CD4-positive, alpha-beta T cell treated with Interleukin-12 subunit alpha and Interleukin-12 subunit beta, for 1 hour (primary cell): ENCODE measurements at places on chromosomes 6 and 20.
A peak's percentile ranks its signal among the peaks of the same experiment; 100 is the strongest.

- DNase-seq, result no peak
These were observed 196.9 kb downstream of the DST start for GRCh38 chr6:56445818-56446217.

DNA sequence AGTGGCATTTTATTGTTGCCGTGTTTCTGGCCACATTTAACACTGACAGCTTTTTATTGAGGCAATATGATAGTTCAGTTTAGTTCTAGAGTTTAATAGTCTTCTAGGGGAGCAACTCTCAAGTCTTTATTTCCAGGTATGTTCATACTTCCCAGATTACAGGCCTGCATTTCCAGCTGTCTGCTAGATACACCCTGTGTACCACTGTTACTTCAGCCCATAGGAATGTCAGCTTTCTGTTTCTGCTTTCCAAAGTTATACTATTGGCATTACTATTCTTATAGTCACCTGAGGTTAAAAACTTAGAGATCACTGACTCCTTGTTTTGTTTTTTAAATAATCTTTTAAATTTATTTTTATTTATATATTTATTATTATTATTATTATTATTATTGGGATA is 7.6 kb downstream of the ZNF451 start:
- DNase-seq, result no peak

DNA sequence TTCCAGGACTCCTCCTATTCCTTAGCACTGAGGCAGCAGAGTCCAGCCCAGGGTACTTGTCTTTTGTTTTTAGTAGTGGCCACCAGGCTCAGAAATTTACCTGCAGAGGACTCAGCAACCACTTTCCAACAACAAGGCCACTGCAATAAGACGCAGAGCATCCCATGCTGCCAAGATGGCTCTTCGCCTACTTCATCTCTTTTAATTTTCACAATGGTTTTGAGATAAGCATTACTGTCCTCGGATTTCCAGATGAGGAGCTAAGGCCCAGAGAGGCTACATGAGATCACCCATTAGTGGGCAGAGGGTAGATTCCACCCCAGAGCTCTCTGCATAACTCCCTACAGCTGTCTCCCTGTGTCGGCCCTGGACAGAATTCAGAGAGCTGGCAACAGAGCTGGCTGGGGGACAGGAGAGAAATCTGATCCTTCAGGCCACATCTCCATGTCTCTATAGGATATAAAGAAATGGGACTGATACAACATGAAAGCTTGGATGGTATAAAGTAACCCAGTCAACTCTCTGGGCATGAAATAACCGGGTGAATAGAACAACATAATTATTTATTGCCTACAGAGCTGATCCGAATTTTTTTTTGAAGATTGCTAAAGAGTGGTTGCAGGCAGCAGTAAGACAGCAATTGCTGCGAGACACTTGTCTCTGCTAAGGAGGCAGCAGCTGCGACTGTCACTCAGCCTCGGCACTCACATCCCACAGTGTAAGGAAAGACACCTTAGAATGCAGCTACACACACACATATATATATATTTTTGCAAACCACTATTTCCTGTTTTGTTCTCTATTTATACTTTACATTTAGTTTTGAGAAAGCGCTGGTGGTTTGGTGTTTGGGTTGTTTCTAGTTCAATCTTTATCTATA is 37.2 kb downstream of the SCML4 start:
- peak; percentile 60 for DNase-seq

- DNase-seq, result no peak
These were observed 11.9 kb upstream of the NSFL1C start for GRCh38 chr20:1478566-1478965.

DNA sequence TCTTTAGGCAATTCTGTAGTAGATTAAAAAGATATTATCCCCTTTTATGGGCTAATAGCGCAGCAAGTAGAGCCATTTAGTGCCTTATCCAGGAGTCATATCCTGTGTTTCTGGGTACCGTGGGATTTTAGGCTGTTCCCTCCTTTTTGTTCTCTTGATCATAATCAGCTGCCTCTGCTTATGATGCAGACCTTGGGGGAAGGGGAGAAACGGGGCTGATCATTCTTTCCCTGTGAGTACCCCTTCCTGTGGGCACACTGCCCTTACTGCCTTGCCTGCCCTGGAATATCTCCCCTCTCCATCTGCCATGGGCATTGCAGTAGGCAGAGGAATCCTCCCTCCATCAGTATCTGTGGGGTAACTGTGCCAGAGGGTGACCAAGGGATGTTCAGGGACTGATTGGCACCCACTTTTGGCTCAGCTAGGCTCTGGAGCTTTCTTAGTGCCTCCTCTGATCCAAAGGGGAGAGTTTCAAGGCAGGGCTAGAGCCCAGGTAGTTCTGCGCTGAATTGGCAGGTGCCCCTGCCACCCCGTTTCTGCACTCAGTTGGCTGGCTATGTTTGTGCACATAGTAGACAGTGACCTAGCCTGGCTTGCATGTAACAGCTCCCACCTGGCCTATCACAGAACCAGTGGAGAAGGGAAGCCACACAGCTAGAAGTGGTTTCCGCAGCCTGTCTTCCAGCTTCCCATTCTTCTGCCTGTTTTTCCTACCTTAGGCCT is 103.3 kb downstream of the FIG4 start:
- DNase-seq, result no peak

DNA sequence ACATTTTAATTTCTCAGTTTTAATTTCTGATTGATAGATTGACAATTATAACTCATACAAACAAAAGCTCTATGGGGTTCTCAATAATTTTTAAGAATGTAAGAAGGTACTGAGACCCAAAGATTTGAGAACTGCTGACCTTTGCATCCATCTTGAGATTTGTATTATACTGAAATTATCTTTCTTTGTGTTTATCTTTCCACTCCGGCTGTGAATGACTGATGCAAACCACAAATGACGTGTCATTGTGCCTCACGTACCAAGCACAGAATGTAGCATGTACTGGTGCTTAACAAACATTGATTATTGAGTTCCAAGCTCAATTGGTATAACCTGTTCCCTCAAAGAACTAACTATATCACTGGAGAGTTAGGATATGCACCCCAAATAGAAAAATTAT is 152.1 kb upstream of the SMLR1 start:
- peak; percentile 10 for DNase-seq

DNA sequence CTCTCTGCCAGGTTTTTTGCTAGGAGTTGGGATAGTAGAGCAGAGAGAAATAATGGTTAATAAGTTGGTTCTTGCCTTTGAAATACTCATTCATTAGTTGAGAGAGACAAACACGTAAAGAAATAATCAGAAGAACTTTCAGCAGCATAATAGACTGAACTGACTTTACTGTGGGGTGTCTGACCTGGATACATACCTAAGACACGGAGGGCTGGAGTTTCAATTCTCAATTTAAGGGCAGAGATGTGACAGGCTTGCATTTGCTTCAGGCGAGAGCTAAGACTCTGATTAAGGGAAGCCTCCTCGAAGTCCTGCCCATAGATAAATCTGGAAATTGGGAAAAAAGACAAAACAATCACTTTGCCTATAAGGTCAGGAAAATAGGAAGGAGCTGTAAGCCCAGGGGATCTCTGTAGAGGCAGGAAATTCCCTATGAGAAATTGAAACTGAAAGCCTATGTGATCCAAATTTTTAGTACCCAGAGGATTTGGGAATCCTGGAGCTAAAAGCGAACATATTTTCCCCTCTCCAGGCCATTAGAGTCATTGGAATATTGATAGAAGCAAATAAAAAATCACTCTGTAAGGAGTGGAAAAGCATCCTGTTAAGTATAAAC is 276.8 kb downstream of the PHACTR1 start:
- DNase-seq, result no peak

- DNase-seq, result no peak
These were observed 209.7 kb upstream of the TENT5A start for GRCh38 chr6:81962198-81962597.

GRCh38 chr6:98894810-98895209 is 52.9 kb downstream of the FBXL4 start:
- DNase-seq, result no peak

DNA sequence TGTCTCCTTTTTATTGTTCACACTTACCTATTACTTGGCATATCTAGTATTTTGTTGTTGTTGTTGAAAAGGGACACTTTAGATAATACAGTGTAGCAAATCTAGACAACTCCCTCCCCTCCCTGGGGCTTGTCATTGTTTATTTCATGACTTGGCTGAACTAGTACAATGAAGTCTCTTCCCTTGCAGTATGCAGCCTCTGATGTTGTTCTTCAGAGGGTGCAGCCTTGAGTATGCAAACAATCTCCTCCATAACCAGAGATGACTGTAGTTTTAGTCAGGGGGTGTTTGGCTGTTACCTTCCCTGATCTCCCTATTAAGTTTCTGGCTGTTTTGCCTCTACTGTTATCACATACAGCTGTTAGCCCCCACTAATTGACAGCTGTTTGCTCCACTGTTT is 315.4 kb upstream of the RUNX2 start:
- no peak for DNase-seq

GRCh38 chr20:14877301-14878028 is 540.1 kb upstream of the FLRT3 start:
- DNase-seq, result no peak

DNA sequence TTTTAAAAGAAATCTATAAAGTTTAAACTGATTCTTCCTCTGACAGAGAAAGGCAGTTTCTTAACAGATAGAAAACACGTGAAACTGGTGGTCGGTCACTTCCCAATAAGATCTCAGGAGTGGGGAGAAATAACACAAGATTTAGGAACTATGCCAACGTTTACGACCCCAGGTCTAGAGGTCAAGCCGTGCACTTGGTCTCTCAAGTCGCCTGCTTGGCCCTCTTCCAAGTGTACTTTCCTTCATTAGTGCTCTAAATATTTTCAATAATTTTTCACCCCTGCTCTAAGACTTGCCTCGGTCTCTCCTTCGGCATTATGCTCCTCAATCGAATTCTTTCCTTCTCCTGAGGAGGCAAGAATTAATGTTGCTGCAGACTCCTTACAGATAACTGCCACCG is 61.7 kb downstream of the TRIM27 start:
- DNase-seq, result no peak

DNA sequence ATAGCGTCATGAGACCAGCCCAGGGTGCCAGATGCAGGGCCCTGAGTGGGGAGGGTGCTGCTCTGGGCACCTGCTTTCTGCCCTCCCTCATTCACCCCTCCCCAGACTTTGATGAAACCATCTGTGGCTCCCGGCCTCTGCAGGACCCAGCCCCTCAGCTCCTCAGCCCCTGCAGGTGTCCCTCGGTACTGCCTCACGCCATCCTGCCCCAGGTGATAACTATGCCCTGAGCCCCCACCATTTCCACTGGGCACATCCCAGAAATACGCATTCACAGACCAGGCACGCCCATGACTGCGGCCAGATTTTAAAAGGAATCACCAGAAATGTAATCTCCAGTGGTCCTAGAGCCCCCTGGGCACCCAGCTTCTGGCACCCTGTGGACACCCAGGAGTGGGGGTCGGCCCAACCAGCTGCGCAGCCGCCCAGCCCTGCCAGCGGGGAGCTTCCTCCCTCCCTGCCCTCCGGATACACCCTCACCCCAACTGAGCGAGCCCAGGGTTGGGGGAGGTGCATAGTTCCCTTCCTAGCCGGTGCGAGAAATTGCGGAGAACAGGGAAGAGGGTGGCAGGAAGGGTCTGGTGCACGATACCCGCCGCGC is 615 bp upstream of the NTSR1 start:
- DNase-seq, result no peak

DNA sequence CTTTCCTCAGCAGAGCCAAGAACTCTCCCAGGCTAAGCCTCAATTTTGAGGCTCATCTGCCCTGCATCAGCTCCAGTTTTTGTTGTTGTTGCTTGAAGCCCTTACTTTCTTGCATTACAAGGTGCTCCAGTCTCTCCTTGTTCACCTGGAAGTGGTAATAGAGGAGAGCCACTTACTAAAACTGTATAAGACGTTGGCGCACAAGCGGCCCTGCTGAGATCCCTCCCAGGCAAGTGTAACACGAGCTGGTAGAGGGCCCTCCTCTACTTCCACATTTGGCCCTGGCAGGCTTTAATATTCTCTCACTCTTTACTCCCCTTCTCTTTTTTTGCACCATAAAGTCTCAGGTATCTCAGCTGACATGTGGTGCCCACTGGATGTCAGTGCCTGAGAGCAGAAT is 19.5 kb downstream of the GCM2 start:
- DNase-seq, result no peak

- no peak for DNase-seq
These were observed 872 bp upstream of the RIMS4 start for GRCh38 chr20:44811150-44811685.

- DNase-seq, result no peak
These were observed 333.9 kb upstream of the PLCB4 start for GRCh38 chr20:8735014-8735413.

GRCh38 chr6:142716097-142716496 is 228.9 kb downstream of the HIVEP2 start:
- DNase-seq, result no peak

DNA sequence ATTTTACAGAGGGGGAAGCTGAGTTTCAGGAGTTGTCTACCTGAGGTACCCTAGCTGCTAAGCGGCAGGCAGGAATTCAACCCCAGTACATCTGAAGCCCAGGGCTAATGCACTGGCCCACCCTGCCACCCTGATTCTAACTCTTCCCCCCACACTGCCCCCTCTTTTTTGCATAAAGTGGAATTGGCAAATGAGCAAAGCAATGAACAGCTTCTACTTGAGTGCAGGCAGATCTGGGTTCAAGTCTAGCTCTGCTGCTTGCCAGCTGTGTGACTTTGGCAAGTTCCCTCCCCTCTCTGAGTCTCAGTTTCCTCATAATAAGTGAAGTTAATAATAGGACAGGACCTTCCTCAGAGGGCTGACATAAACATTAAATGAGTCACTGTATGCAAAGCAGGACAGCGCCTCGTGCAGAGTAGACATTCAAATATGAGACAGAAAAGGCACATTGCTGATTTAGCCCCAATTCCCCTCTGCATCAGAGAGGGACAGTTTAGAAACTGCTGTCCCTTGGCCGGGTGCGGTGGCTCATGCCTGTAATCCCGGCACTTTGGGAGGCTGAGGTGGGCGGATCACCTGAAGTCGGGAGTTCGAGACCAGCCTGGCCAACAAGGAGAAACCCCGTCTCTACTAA is 4.7 kb downstream of the ADA start:
- peak; percentile 24 for DNase-seq

GRCh38 chr20:54980103-54980960 is 504.9 kb downstream of the DOK5 start:
- no peak for DNase-seq

DNA sequence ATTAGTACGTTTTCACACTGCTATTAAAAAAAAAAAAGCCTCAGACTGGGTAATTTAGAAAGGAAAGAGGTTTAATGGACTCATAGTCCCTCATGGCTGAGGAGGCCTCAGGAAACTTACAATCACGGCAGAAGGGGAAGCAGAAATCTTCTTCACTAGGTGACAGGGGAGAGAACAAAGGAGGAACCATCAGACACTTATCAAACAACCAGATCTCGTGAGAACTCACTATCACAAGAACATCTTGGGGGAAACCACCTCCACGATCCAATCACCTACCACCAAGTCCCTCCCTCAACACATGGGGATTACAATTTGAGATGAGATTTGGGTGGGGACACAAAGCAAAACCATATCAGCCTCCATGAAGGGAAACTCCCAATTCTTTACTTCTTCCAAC is 85.2 kb upstream of the MAFB start:
- DNase-seq, result no peak

- DNase-seq, result no peak
These were observed 1.9 kb upstream of the BCAS4 start for GRCh38 chr20:50792708-50793574.

GRCh38 chr6:54267798-54268197 is 40.4 kb upstream of the TINAG start:
- DNase-seq, result no peak
